ENCODE measurements at places on chromosomes 6 and 20.

DNA sequence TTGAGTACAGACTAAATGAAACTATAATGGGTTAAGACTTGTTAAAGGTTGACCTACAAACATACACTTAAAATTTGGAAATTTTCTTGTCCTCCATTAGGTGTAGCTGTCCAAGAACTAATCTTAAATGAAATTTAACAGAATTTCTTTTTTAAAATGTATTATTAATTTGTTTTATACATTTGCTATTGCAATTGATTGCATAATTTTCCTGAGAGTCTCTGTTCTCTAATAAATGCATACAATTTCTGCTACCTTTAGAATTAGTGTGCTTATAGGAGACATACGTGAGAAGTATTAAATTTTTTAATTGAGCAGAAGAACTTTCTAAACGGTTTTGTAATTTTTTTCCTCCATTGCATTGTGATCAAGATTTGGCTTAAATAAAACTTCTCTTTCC, 1.5 kb downstream of the FAM135A start:
- no peak for DNase-seq

GRCh38 chr20:36917943-36918342, 33.6 kb downstream of the SAMHD1 start:
- no peak for DNase-seq

- no peak for DNase-seq
Observed at GRCh38 chr6:45074439-45074838, 253.7 kb upstream of the RUNX2 start.

- no peak for DNase-seq
Observed at GRCh38 chr20:57106030-57106682, 160.3 kb downstream of the BMP7 start.

DNA sequence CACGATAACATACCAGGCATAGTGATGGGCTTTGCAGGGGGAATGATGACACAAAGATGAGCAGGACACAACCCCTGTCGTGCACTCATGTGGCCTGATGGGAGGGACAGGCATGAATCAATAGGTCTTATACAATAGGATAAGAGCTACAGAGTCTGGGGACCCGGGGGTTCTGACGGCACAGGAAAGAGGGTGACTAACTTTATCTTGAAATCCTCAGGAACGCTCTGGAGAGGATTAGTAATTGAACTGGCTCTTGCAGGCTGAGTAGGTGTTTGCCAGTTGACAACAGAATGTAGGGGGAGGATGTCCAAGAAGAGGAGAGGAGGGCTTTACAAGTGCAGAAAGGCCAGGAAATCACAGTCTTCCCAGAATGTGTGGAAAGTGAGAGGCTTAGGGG, 219.9 kb upstream of the ECI2 start:
- no peak for DNase-seq

Data from COLO829 (cell line).